HepG2 (cell line): ENCODE measurements at places on chromosomes 4 and X.

- DNase-seq: peak; percentile 21
Observed at GRCh38 chrX:54891573-54891972, 29.1 kb upstream of the TRO start.

- DNase-seq: no peak
Observed at GRCh38 chr4:83440899-83441298, 14.7 kb downstream of the HELQ start.

GRCh38 chr4:66169341-66169740 lies 499.1 kb upstream of the EPHA5 start:
- DNase-seq: peak; percentile 11

DNA sequence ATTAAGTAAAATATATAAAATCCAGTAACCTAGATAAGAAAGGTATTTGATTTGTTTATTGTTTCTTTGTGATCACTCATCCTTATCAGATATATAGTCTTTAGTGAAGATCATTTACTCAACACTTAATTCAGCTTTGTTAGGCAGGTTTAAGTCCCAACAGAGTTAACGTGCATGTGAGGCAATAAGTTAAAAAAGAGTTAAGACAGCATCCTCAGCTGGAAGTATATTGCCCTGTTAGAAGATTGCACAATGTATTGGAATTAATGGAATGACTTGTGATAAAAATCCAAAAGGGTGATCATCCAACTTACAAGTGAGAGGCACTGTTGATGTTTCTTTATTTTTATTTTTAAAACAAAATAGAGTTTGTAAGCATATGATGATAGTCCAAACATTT lies 1162.1 kb downstream of the RAPGEF2 start:
- DNase-seq: no peak

GRCh38 chrX:37765507-37765906 lies 14.4 kb upstream of the CYBB start:
- DNase-seq: no peak

DNA sequence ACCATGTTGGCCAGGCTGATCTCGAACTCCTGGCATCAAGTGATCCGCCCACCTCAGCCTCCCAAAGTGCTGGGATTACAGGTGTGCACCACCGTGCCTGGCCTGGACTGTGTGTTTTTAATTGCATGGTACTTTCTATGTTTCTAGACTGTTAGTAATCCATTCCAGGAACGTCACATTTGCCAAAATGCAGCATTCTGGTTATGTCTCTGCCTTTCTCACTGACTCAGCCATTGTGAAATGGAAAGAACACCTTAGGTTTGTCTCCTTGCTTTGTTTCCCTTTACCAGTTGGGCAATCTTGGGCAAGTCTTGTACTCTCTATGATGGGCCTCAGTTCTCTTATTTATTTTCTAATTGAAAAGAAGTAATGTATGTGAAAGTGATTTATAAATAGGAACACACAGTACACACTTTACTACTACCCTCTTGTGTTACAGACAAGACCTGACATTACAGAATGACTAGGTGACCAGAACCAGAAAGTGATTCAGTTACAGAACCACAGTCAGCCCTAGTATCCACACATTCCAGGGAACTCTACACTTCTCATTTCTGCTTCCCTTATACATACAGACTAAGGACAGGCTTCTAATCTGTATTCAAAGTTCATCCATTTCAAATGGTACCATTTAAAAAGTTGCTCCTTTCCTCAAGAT lies 187.1 kb downstream of the MGST2 start:
- no peak for DNase-seq

- no peak for DNase-seq
Observed at GRCh38 chr4:88962396-88962795, 94.6 kb downstream of the FAM13A start.

DNA sequence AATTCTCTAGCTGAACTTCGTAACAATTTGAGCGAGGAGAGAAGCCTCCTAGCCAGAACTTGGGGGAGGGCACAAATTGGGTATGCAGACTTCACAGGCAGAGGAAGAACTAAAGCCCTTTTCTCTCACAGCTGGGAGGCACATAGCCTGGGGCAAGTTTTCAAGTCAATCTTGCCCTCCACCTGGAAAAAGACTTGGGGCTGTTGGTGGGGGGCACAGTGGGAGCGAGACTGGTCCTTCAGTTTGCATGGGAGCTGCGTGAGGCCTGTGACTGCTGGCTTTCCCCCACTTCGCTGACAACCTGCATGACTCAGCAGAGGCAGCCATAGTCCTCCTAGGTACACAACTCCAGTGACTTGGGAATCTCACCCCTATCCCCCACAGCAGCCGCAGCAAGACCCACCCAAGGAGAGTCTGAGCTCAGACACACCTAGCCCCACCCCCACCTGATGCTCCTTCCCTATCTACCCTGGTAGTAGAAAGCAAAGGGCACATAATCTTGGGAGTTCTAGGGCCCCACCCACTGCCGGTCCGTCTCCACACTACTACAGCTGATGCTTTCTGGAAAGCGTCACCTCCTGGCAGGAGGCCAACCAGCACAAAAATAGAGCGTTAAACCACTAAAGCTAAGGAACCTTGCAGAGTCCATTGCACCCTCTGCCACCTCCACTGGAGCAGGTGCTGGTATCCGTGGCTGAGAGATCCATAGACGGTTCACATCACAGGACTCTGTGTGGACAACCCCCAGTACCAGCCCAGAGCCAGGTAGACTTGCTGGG lies 160.8 kb downstream of the CBLL2 start:
- DNase-seq: no peak

GRCh38 chrX:69177511-69178162 lies 12.4 kb upstream of the PJA1 start:
- DNase-seq: no peak

DNA sequence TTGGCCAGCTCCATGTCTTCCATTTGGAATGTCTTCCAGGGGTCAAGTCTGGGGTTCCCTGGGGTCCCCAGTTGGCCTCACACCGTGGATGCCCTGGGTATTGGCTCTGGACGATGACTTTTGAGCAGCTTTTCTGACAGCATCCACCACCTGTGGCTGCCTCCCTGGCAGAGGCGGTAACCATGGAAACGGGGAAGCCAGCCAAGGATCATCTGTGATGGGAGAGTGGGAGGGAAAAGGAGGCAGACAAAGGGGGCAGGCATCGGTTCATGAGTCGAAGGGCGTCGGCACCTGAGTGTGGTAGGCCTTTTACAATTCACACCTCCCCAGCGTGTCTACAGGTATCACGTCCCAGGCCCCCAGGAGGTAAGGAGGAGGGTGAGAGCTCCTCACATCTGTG lies 152.2 kb downstream of the ASMT start:
- DNase-seq: no peak

GRCh38 chrX:31931225-31931624 lies 859.4 kb upstream of the FTHL17 start:
- no peak for DNase-seq

- no peak for DNase-seq
Observed at GRCh38 chr4:56787380-56787779, 34.1 kb downstream of the SPINK2 start.

- DNase-seq: no peak
Observed at GRCh38 chrX:93932471-93933220, 258.6 kb downstream of the FAM133A start.

GRCh38 chr4:98937986-98938720 lies 9.2 kb upstream of the EIF4E start:
- DNase-seq: no peak
